Osteoblast (primary cell): ENCODE measurements at places on chromosomes 16 and 17. TPM values are rescaled to one million over a fixed set of nuclear protein-coding genes. Genes with fewer than 3 reads are reported as not detected.
A peak's percentile ranks its signal among the peaks of the same experiment; 100 is the strongest.

DNA sequence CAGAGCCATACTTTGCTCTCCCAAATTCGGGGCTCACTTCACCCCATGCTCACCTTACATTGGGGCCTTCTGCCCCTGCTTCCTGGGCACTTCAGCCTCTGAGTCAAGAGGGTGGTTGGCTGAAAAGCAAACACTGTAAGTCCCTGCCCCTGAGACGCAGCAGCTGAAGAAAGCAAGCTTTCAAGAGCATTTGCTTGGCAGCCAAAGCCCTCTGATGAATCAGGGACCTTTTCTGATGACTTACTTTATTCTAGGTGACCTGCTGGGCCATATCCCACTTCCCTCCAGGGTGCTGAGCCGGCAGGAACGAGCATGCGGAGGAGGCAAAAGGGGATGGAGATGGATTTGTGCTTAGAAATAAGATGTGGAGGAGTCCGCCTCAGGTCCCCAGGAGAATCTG, 147.0 kb upstream of the TNRC6C start:
- H3K36me3 ChIP-seq = no peaks in the 10 kb centered on the region
- DNase-seq = no peak
- H3K27ac ChIP-seq = no peak overlapping the region
- peaks cover 4% of the 10 kb centered on the region for H3K27me3 ChIP-seq
- H3K4me1 ChIP-seq = peaks cover 16% of the 10 kb centered on the region

LHX1 gene
- not detected in 2 replicates for total RNA-seq

DNA sequence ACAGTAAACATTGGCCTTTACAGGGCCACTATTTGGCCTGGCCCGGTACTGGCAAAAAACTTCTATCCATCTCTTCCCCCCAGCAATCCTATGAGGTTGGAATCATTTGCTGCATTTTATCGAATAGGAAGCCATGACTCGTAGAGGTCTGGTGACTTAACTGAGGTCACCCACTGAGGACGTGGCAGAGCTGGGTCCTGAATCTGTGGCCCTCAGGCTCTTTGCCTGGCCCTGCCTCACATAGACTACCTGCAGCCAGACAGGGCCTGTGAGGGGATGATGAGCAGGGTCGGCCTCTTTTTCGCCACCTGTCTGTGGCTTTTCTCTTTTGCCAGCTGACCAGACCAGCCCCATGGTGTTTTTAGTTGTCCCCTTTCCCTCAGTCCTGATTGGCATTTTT, 1.9 kb downstream of the PPP4C start:
- peak overlapping the region; percentile 99 for H3K4me3 ChIP-seq
- DNase-seq = peak; percentile 85
- H3K27ac ChIP-seq = peak overlapping the region; percentile 70
- peaks cover 17% of the 10 kb centered on the region for H3K4me1 ChIP-seq
- H3K36me3 ChIP-seq = peaks cover 53% of the 10 kb centered on the region
- no peaks in the 10 kb centered on the region for H3K27me3 ChIP-seq

DNA sequence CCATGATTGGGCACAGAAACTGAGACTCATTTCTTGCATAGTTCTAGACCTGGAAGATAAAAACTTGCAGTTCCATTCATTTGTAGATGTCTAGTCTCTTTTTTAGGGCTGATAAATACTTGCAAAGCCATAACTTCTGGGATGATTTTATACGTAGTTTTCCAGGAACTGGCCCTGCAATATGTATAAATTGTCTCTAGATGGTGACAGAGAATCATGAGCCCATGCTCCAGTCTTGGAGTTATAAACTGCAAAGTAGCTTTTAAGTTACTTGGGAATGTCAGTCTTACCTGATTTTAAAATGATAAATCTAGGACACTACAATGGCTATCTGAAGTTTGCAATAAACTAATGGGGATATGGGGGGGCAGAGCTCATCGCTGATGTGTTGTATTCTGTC, 3.0 kb upstream of the ADAMTS18 start:
- H3K36me3 ChIP-seq = no peaks in the 10 kb centered on the region
- no peak overlapping the region for H3K4me3 ChIP-seq
- H3K4me1 ChIP-seq = no peaks in the 10 kb centered on the region
- H3K27me3 ChIP-seq = peaks cover 46% of the 10 kb centered on the region

C16orf82 gene
- total RNA-seq = not detected in 2 replicates

GRCh38 chr16:4450931-4451519, 23.4 kb downstream of the NMRAL1 start:
- no peaks in the 10 kb centered on the region for H3K4me1 ChIP-seq
- no peak overlapping the region for H3K4me3 ChIP-seq
- no peak for DNase-seq
- peaks cover 66% of the 10 kb centered on the region for H3K36me3 ChIP-seq
- H3K27ac ChIP-seq = no peak overlapping the region
- no peaks in the 10 kb centered on the region for H3K27me3 ChIP-seq

ANKS4B gene
- total RNA-seq = not detected in 2 replicates

GRCh38 chr17:83051396-83052240, 27.8 kb upstream of the METRNL start:
- DNase-seq = peak; percentile 100
- peak overlapping the region; percentile 84 for H3K4me3 ChIP-seq

DNA sequence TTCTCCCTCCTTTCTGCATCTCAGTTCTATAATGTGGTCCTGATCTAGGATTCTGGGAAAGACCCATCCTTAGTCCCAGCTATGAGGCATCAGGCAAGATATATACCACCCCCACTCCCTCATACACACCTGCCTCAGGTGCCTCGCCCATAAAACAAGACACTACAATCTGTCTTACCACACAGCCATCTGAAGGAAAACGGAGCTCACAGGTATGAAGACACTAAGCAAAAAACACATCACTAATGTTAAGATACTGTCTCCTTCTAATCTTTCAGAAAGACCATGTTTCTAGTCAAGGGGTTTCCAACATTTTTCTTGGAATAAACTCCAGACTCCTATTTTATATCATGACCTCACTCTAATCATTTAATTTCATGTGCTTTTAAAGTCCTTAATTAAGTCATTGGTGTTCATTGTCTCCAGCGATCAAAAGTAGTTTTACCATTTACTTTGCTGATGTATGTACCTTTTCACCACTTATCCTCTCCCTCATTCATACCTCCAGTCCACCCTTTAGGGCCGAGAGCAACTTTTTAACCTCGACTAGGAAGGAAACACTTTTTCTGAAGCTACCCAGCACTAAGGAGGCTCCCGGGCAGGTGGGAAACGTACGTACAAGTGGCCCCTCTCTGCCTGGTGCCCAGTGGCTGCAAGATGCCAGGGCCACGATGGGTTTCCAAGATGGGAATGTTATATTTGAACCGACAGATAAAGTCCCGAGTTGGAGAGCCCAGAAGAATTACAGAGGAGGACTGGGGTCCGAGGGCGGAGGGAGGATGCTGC, 979 bp downstream of the MAP3K14 start:
- H3K36me3 ChIP-seq = peaks cover 14% of the 10 kb centered on the region
- peak; percentile 70 for DNase-seq
- H3K27me3 ChIP-seq = no peaks in the 10 kb centered on the region
- peaks cover 88% of the 10 kb centered on the region for H3K4me1 ChIP-seq

CFAP119 gene
- 2.4 and 2.9 TPM in 2 replicates for total RNA-seq

DNA sequence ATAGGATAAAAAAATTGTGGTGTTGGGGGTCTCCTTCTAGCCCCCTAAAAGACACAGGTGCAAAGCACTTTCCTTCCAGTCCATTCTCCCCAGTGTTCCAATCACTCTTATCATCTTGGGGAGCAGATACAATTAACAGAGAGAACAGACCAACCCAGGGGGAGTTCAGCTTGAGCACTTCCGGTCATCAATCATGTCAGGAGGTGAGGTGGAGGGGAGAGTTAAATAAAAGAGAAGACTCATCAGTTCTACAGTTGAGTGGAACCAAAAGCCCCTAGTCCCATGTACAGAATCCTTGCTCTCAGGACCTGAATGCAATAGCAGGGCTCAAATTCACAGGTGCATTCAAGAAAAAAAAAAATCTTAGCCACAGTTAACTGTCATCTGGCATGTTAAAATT, 122.3 kb downstream of the DYNLRB2 start:
- no peaks in the 10 kb centered on the region for H3K27me3 ChIP-seq
- no peak overlapping the region for H3K27ac ChIP-seq
- H3K36me3 ChIP-seq = no peaks in the 10 kb centered on the region
- no peak for DNase-seq
- H3K4me1 ChIP-seq = no peaks in the 10 kb centered on the region

DNA sequence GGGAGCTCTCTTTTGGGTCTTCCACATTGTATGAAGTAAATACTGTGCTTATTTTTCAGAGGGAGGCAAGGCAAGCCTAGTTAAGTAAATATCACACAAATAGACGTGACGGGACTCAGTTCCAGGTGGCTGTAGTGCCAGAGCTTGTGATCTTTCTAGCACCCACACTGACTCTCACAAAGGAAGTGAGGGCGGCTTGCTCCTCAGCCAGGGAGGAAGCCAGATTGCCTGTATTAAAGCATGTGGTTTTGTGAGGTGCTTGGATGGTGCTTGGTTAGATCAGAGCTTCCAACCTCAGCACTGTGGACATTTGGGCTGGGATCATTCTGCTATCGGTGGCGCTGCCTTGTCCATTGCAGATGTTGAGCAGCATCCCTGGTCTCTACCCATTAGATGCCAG, 80.1 kb downstream of the VAT1L start:
- no peak overlapping the region for H3K4me3 ChIP-seq
- H3K27me3 ChIP-seq = no peaks in the 10 kb centered on the region
- H3K36me3 ChIP-seq = no peaks in the 10 kb centered on the region
- H3K4me1 ChIP-seq = no peaks in the 10 kb centered on the region
- no peak for DNase-seq

TOM1L1 gene
- total RNA-seq = 40.2 and 44.2 TPM in 2 replicates

GRCh38 chr16:54694651-54695050, 236.0 kb upstream of the IRX5 start:
- no peak for DNase-seq
- peaks cover 19% of the 10 kb centered on the region for H3K27me3 ChIP-seq
- no peak overlapping the region for H3K4me3 ChIP-seq
- no peaks in the 10 kb centered on the region for H3K4me1 ChIP-seq
- no peak overlapping the region for H3K27ac ChIP-seq

DNA sequence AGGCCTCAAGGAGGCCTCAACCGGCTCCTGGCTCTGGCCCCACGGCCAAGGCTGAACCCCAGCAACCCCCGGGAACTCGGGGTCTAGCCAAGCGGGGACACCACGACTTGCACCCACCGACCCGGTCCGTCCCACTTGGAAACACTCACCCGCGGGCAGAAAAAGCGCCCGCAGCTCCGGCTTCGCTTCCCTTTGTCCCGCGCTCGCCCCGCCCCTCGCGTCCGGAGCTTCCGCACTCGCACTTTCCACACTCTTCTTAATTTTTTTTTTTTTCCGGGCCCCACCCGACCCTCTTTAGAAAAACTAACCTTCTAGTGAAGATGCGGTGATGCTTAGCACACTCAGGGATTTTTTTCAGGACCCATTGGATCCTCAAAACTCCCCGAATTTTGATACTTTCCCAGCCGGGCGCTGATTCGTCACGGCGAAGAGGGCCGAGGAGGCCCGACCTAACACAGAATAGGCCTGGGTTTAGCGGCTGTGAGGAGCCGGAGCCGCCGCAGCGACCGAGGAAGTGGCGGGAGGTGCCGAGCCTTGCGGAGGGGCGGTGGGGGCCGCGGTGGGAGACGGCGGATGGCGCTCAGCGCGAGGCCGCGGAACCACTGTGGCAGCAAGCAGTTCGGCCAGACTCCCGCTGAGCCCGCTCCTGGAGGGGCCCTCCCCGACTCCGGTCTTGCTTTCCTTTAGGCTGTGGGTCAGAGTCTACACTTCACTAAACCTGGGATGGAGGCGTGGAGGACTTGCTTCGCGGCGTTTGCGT, at the start of gene SMARCE1:
SMARCE1 (minus strand) TSS at position 195 of the 760 bp plus-strand sequence. CDS start 2,016 bp downstream, outside the sequence.
- H3K4me3 ChIP-seq = peak within 1 kb of the TSS; percentile 87
- peaks cover 26% of the 10 kb centered on the region for H3K36me3 ChIP-seq
- peak within 1 kb of the TSS; percentile 97 for H3K27ac ChIP-seq
- H3K27me3 ChIP-seq = no peaks in the 10 kb centered on the region
- peaks cover 18% of the 10 kb centered on the region for H3K4me1 ChIP-seq

DNA sequence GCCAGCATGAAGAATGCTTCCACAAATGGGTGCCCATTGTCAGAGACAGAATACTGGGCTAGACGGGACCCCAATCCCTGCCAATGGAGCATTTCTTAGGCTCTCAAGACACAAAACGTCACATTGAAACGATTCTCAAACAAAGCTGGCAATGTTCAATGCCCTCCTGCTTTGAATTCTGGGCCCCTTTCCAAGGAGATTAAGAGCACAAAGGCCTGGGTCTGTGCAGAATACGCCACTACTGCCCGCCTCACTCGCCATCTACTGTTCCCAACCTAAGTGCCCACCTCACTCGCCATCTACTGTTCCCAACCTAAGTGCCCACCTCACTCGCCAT, 9.7 kb downstream of the CFAP20 start:
- H3K4me3 ChIP-seq = no peak overlapping the region
- DNase-seq = peak; percentile 4
- H3K36me3 ChIP-seq = peaks cover 23% of the 10 kb centered on the region
- no peak overlapping the region for H3K27ac ChIP-seq
- no peaks in the 10 kb centered on the region for H3K27me3 ChIP-seq
- H3K4me1 ChIP-seq = peaks cover 33% of the 10 kb centered on the region

HAGHL gene
- 12.7 and 16.3 TPM in 2 replicates for total RNA-seq

CARHSP1 gene
- 92.6 and 107 TPM in 2 replicates for total RNA-seq

DNA sequence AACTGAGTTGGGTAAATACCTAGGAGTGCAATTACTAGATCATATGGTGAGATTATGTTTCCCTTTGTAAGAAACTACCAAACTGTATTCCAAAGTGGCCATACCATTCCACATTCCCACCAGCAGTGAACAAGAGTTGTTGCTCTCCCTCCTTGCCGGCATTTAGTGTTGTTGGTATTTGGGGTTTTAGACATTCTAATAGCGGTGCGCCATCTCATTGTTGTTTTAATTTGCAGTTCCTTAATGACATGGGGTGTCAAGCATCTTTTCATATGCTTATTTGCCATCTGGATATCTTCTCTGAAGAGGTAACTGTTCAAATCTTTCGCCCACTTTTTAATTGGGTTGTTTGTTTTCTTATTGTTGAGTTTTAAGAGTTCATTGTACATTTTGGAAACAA, 164.2 kb upstream of the LHX1 start:
- DNase-seq = no peak
- H3K27me3 ChIP-seq = peaks cover 8% of the 10 kb centered on the region
- no peaks in the 10 kb centered on the region for H3K4me1 ChIP-seq
- H3K27ac ChIP-seq = no peak overlapping the region
- no peak overlapping the region for H3K4me3 ChIP-seq
- H3K36me3 ChIP-seq = no peaks in the 10 kb centered on the region

TVP23A gene
- under 0.01 TPM in 1 of 2 replicates, not detected in the other for total RNA-seq

DNA sequence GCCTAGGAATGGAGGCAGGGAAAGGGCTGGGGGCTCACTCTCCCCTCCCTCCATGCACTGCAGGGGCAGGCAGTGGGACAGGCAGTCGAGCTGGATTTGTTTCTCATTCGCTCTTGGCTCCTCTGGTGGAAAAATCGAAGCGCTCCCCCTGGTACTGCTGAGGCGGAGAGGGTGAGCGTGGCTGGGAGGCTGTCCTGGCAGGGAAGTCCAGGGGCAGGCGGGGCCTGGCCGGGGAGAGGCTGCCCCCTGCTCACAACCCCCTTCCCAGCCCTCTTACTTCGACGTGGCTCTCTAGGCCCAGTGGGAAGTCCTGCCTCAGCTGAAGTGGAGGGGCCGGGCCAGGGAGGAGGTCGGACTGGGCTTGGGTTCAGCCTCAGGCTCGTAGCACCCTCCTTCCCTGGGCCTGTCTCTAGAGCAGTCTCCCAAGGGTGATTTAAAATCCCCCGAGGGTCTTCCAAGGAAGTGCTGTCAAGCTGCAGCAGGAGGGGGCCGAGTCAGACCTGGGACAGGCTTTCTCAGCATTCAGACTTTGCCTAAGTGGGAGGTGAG, 16.5 kb upstream of the TMEM92 start:
- peaks cover 23% of the 10 kb centered on the region for H3K4me1 ChIP-seq
- H3K27ac ChIP-seq = no peak overlapping the region
- no peaks in the 10 kb centered on the region for H3K27me3 ChIP-seq
- H3K4me3 ChIP-seq = no peak overlapping the region
- peak; percentile 73 for DNase-seq
